ENCODE measurements at places on chromosomes 1 and 21. TPM values are rescaled to one million over a fixed set of nuclear protein-coding genes. Genes with fewer than 3 reads are reported as not detected.

The TMCC2 gene
- 14.0 TPM for total RNA-seq

The DMRTA2 gene
- 0.08 TPM for total RNA-seq

The RNU1-3 gene
- 874 TPM for total RNA-seq

The GBP5 gene
- total RNA-seq: 186 TPM

The ACOT7 gene
- total RNA-seq: 80.8 TPM

The KCNJ10 gene
- not detected for total RNA-seq

The PPIAL4G gene
- total RNA-seq: not detected

The HNRNPCL1 gene
- total RNA-seq: not detected

DNA sequence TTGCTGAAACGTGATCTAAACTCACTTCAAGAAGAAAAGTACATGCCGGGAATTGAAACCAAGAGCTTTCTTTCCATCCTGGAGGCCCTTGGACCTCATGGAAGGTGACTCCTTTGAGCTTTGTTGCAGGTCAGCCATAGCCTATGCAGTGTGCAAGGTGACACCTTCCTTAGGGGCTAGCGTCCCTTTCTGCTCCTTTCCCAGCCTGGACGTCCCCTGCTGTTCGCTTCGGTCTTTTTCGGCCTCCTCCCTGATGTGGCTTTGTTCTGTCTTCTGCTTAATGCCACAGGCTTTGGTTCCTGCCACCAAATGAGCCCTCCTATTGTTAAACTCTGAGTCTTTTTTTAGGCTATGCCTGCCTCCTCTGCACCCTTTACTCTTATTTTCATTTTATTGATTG, 308.8 kb downstream of the BRINP2 start:
- no peak for DNase-seq

- no peak for DNase-seq
Measured at GRCh38 chr1:3037281-3038040, 16.2 kb downstream of the ACTRT2 start.

- no peak for DNase-seq
Measured at GRCh38 chr21:41428311-41428710, 2.3 kb downstream of the MX1 start.

DNA sequence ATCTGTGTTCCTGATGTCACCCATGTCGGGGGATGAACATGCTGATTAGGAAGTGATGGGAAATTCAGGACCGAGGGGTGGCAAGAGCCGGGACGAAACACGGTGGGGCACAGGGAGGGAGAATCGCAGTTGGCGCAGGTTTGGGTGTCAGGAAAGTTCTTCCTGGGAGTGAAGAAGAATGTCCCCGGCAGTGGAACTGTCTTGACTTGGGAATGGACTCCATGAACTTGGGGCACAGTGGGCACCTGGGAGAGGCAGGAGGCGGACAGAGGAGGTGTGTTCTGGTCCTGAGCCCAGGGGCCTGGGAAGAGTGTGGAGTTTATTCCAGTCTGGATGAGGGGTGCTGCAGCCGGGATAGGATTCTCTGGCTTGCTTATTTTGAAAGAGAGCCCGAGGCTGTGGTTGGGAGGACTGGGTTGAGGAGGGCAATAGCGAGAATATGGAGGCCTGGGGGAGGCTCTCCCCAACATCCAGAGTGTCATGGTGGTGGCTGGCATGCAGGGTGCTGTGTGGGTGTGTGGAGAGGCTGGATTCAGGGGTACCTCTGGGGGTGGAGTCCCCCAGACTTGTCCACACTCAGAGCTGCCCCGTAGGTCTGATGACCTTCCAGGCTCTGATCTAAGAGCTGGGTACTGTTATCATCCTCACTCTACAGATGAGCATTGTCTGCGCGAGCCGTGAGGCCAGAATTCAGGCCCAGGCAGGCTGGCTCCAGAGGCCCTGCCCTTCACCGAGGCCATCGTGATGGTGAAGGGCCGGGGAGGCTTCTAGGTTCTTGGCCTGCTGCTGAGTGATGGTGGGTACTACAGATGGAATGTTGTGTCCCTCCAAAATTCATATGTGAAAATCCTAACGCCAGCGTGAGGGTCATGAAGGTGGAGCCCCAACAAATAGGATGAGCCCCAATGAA, 274.5 kb upstream of the C1orf174 start:
- DNase-seq: no peak

GRCh38 chr1:22930240-22930912, 42.3 kb downstream of the LACTBL1 start:
- DNase-seq: peak; percentile 37

DNA sequence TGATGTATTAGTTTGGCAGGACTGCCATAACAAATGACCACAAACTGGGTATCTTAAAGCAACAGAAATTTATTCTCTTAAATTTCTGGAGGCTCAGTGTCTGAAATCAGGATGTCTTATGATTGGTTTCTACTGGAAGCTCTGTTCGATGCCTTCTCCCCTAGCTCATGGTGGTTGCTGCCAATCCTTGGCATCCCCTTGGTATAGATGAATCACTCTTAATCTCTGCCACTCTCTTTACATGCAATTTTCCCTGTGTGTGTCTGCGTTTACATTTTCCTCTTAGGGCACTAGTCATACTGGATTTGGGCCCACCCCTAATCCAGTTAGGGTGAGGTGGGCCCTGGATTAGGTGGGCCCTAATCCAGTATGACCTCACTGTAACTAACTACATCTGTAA, 54.7 kb upstream of the MPC2 start:
- DNase-seq: no peak

GRCh38 chr1:41812453-41812852, 106.3 kb downstream of the HIVEP3 start:
- no peak for DNase-seq

GRCh38 chr1:109107785-109108184, 6.1 kb upstream of the ELAPOR1 start:
- no peak for DNase-seq

GRCh38 chr1:85756864-85757263, 48.6 kb upstream of the ZNHIT6 start:
- no peak for DNase-seq

DNA sequence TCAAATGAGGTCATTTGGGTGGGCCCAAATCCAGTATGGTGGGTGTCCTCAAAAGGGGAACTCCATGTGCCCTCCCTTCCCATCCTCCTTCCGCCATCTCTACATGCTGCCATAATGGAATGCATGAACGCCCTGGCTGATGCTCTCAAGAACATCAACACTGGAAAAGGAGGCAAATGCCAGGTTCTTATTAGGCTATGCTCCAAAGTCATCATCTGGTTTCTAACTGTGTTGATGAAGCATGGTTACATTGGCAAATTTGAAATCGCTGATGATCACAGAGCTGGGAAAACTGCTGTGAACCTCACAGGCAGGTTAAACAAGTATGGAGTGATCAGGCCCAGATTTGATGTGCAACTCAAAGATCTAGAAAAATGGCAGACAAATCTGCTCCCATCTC, 16.6 kb upstream of the TRIM45 start:
- no peak for DNase-seq
